Kasumi-1 (cell line): ENCODE measurements at places on chromosomes 13 and 19.

DNA sequence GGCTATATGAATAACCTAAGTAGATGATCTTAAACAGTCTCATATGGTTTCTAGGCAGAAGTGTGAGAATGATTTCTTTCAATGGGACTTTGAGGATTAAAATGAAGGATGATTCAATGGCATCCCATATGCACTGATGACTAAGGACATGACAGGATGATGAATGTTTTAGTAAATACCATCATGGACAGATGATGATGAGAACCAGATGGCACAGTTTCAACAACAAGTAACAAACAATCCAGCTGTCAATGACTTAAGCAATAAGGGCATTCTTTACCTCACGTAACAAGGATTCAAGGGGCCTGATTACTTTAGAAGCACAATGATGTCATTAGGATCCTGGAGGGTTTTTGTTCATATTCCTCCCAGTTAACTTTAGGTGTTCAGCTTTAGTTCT, 2678.4 kb downstream of the PCDH9 start:
- no peak for DNase-seq

DNA sequence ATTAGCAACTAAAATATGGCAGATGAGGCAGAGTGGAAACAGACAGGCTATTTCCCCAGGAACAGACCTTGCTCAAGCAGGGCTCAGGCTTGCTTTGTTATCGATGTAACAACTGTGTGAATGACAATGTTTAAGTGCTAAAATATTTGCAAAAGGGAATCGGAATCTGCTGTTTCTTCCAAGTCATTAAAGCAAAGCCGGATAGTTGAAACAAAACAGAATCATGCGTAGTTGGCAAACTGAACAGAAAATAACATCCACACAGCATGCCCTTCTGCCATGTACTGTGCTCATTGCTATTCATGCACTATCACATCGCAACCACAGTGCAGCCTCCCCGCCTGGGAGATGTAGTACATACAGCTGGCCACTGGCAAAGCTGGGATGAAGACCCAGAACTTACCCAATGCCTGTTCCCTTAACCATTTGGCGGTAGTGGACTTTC, 799.1 kb downstream of the DIAPH3 start:
- DNase-seq: no peak

- no peak for DNase-seq
Measured at GRCh38 chr19:30799865-30800755, 427.9 kb downstream of the ZNF536 start.

- no peak for DNase-seq
Measured at GRCh38 chr13:80921541-80921940, 580.6 kb upstream of the SPRY2 start.

DNA sequence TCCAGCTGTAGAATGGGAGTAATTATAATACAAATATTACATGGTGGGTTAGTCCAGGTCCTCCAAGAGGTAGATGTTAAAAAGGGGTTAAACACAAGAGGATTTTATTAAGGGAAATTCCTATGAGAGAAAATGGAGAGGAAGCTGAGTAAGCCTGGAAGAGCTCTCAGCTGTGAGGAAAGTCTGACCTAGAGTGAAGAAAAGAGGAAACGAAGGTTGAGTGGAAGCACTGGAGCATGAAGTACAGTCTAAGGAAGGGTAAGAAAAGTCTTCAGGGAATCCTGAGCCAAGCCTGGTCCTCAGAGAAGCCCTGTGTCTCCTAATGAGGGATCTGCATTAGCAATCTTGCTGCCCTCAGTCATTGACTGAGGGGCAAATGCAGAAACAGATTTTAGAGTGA, 506.2 kb downstream of the GPC5 start:
- DNase-seq: peak; percentile 50

GRCh38 chr13:38530492-38530891, 156.4 kb upstream of the FREM2 start:
- peak; percentile 4 for DNase-seq

DNA sequence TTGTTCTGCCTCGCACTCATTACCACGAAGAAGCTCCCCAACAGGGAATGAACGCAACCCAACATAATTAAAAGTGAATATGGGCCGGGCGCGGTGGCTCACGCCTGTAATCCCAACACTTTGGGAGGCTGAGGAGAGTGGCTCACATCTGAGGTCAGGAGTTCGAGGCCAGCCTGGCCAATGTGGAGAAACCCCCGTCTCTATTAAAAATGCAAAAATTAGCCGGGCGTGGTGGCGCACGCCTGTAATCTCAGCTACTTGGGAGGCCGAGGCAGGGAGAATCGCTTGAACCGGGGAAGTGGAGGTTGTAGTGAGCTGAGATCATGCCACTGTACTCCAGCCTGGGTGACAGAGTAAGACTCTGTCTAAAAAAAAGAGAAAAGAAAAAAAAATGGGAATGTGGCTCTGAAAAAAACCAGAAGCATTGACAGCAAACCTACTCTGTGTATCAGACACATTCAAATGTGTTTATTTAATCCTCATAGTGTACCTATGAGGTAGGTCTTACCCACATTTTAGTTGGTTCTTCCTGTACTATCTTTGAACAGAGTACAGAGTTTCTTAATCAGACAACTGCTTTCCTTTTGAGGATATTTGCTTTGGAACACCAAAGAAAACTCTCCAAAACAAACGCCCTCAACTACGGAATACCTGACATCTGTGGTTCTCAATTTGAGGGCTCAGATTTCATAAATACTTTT, 70.0 kb downstream of the NUFIP1 start:
- no peak for DNase-seq

DNA sequence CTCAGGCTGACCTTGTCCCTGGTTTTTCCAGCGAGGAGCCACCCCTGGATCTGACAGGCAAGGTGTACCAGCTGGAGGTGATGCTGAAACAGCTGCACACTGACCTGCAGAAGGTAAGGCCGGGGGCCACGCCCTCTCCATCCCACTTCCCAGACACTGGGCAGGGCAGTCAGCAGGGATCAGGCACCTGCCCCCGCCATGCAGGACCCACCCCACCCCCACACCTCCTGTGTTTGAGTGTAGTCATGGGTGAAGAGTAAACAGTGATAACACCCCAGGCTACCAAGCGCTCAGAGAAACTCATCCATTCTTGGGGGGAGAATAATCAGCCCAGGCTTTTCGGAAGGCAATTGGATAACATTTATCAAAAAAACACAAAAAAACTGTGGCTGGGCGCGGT, 19.9 kb downstream of the DPF1 start:
- DNase-seq: no peak

DNA sequence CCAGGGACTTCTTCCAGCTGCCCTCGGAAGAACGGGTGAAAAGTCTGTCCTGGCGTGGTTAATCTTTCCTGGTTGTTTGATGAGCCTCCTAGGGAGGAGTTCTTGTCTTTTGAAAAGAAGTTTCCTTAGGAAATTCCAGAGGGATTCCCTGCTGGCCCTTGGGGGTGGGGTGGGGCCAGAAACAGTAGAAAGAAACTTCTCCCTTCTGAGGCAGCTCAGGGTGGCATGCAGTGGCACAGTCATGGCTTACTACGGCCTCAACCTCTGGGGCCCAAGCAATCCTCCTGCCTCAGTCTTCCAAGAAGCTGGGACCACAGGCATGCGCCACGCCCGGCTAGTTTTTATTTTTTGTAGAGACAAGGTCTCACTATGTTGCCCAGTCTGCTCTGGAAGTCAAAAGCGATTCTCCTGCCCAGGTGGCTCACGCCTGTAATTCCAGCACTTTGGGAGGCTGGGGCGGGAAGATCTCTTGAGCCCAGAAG, 1.5 kb downstream of the ZNF101 start:
- DNase-seq: no peak

DNA sequence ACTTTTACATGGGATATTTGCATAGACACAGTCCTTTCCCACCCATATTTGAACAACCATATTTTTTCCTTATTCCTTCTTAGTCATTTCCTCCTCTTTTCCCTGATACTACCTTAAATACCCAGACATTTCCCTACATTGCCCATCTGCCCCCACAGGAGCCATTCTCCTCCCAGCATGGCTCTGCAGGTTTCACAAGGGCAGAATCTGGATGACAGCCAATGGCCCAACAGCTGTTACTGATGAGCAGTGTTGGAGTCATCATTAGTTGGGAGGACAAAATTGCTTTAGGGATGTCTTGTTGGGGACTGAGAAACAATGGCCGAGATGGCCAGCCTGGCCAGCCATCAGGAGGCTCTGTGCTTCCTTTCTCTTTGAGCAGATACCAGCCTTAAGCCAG, 209.5 kb downstream of the KLF5 start:
- no peak for DNase-seq

DNA sequence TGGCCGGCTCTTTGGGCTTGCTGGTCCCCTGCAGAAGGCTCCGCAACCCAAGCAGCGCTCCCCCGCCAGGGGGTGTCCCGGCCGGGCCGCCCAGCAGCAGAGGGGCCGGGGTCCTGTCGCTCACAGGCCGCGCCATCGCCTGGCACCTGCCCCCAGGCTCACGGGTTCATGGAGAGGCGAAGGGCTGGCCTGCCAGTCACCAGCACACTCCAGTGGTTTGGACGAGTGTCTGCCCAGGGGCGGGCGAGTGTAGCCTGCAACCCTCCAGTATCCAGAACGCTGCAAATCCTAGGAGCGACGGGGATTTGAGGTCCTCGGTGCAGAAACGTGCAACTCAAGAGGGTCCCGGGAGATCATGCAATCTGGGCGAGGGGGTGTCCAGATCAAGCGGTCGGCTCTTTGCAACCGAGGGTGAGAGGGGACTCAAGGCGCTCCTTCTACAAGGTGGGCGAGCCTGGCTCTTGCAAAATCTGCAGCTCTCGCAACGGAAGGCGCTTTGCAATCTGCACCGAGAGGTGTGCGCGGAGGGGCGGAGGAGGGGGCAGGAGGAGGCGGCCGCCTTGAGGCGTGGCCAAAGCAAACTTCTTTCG, at the start of gene DBP:
TSS of gene DBP (minus strand) at position 521 of the 590 bp plus-strand sequence. CDS start at position 136, 385 bp downstream.
- no peak for DNase-seq

DNA sequence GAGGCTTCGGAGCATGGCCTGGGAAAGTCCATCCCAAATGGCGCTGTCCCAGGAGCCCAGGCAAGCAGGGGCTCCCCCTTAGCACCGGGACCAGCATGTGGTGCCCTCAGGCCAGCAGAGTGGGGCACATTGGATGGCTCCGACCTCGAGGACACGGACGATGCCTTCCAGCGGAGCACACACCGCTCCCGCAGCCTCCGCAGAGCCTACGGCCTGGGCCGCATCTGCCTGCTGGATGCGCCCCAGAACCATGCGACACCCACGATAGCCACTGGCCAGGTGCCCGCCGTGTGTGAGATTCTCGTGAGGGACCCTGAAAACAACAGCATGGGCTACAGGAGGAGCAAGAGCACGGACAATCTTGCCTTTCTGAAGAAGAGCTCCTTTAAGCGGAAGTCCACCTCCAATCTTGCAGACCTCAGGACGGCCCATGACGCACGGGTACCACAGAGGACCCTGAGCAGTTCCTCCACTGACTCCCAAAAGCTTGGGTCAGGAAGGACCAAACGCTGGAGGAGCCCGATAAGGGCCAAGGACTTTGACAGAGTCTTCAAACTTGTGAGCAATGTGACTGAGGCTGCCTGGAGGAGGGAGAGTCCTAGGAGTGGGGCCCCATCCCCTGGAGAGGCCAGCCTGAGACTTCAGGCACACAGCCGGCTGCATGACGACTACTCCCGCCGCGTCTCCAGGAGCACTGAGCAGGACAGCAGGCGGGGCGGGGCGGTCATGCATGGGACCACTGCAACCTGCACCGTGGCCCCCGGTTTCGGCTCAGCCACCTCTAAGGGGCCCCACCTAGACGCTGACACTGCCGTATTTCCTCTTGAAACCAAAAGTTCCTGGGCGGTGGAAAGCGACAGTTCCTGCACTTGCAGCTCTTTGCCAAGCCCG, 63.1 kb downstream of the SPATA13 start:
- DNase-seq: no peak

DNA sequence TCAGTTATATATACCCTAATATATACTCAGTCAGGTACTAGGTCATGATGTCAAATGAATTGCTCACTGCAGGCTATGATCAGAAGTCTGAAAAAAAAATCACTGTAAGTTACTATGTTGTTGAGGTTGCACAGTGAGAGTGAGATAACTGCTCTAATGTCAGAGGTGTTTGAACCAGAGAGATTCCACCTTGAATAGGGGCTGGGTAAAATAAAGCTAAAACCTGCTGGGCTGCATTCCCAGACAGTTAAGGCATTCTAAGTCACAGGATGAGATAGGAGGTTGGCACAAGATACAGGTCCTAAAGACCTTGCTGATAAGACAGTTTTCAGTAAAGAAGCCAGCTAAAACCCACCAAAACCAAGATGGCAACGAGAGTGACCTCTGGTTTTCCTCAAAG, 10.2 kb downstream of the EPSTI1 start:
- no peak for DNase-seq

DNA sequence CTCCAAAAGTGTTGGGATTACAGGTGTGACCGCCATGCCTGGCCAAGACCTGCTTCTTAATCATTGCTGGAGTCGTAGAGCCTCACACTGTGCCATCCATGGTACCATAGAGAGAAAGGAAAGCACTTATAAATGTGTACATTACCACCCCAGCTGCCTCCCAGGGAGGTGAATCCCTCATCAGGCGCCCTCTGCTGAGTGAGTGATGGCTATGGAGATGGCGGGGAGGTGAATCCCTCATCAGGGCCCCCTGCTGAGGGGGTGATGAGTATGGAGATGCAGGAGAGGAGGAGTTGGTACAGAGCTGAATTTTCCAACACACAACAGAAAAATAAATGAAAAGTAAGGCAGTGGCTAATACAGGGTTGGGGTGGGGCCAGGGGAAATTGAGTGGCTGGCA, 263.4 kb downstream of the UQCRFS1 start:
- no peak for DNase-seq

DNA sequence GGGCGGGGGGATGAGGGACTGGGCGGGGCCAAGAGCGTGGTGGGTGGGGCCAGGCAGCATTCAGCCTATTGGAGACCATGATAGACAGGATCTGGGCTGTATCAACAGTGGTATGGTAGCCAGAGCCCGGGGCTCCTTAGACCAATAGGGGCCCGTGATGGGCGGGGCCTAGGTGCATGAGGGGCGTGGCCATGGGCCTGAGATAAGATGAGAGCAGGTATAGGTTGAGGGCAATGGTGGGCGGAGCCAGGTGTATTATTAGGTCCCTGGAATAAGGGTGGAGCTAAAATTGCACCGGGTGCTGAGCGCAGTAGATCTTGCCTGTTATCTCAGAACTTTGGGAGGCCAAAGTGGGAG, 5.3 kb downstream of the ABCA7 start:
- peak; percentile 74 for DNase-seq

DNA sequence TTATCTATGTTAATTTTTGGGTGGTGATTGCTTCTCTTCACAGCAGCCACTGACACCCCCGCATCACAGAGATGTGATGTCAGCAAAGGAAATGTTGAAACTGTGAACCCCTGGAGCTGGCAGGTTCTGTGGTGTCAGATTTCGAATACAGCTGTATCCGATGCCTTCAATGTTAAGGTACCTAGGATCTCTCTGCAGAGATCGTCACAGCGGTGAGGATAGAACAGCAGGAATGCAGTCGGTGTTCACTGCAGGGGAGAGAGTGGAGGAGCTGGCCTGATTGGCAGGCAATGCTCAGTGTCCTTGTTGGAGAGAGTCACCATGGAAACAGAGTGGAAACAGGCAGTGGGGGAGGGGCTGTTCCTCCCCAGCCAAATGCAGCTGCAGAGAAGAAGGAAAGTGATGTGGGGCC, 79.5 kb upstream of the ZNF835 start:
- no peak for DNase-seq

DNA sequence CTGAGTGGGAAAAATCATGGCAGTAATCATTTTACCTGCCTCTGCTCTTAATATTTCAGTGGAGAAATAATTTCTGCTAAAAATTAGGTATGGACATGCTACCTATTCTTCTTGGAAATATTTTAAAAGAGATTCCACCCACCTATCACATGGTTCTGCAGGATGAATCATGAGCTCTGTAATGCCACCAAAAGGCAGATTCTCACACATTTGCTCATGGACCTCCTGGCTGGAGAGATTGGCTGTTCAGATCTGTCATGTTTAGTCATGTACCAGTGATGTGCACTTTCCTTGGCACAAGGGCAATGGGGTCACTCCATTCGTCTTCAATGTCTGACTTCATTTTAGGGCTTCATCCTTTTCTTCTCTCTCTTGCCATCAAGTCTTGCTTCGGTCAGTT, 101.8 kb upstream of the MBNL2 start:
- DNase-seq: no peak
